Amygdala (tissue), 56 donors: ENCODE measurements at places on chromosomes 12 and 14.
A peak's percentile ranks its signal among the peaks of the same experiment; 100 is the strongest.

- no peak for DNase-seq
Measured at GRCh38 chr12:94427501-94428381, 31.9 kb downstream of the CEP83 start.

GRCh38 chr12:81083018-81083417 lies 5.1 kb downstream of the ACSS3 start:
- DNase-seq, result no peak

DNA sequence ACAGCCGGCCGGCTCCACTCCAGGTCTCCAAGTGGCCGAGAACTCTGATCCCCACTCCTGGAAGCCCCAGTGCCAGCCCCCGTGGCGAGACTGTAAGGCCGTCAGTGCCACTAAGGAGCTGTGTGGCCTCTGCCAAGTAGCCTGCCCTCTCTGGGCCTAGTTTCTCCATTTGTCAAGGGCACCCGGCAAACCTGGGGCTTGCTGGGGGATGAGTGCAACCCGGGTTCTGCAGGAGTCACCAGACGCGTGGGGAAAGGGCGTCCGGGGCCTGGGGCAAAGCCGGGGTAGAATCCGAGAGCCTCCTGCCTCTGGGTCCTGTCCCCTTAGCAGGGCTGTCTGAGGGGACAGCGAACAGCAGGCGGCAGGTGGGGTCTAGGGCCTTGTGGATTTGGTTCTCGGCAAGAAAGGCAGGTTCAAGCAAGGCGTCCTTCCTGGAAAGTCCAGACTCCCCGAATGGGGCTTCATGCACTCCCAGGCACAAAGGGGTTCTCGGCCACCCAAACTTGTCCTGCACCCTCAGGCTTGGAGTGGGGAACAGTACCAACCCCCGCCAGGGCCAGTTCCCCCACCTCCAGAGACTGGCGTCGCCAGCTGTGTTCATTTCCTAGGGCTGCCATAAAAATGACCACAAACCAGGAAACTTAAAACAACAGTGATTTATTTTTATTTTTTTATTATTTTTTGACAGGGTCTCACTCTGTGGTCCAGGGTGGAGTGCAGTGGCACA lies 56.0 kb downstream of the NCOR2 start:
- DNase-seq, result no peak

GRCh38 chr12:26471560-26471959 lies 276.2 kb downstream of the SSPN start:
- DNase-seq, result peak; percentile 66

DNA sequence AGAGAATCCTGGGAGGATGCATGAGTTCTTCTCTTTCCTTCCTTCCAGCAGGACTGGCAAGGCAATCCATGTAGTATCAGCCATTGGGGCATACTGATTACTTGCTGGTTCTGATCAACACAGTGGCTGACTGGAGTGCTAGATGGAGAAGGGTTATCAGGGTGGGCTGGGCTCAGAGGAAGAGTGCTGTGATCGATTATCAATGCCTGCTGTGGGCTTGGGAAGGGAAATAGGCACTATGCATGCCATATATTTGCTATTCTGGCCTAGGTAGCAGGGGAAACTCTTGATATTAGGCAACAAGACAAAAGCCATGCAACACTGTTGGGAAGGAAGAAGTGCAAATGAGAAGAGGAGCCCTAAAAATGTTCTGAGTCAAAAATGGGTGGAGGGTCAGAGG lies 45.8 kb downstream of the HRK start:
- no peak for DNase-seq

GRCh38 chr12:116759783-116760621 lies 21.9 kb downstream of the RNFT2 start:
- DNase-seq, result no peak

- no peak for DNase-seq
Measured at GRCh38 chr14:68880581-68881105, 87.8 kb upstream of the ZFP36L1 start.

- DNase-seq, result no peak
Measured at GRCh38 chr14:52063052-52063462, 5.8 kb downstream of the NID2 start.

DNA sequence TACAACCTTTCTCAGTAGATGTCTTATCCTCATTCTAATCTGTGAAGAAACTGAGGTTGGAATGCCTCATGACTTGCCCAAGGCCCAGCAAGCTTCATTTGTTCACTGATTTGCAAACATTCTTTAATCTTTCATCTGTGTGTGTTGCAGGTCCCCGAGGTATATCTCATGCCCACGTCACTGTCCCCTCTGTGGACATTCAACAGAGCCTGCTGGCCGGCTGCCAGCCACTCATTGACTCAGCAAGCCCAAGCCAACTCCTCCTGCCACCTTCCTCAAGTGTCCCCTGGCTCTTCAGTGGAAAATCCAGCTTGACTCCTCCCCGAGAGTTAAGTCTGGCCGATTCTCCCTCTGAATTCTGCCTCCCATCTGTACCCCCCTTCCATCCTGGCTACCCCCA lies 1.9 kb upstream of the DCAF4 start:
- no peak for DNase-seq

DNA sequence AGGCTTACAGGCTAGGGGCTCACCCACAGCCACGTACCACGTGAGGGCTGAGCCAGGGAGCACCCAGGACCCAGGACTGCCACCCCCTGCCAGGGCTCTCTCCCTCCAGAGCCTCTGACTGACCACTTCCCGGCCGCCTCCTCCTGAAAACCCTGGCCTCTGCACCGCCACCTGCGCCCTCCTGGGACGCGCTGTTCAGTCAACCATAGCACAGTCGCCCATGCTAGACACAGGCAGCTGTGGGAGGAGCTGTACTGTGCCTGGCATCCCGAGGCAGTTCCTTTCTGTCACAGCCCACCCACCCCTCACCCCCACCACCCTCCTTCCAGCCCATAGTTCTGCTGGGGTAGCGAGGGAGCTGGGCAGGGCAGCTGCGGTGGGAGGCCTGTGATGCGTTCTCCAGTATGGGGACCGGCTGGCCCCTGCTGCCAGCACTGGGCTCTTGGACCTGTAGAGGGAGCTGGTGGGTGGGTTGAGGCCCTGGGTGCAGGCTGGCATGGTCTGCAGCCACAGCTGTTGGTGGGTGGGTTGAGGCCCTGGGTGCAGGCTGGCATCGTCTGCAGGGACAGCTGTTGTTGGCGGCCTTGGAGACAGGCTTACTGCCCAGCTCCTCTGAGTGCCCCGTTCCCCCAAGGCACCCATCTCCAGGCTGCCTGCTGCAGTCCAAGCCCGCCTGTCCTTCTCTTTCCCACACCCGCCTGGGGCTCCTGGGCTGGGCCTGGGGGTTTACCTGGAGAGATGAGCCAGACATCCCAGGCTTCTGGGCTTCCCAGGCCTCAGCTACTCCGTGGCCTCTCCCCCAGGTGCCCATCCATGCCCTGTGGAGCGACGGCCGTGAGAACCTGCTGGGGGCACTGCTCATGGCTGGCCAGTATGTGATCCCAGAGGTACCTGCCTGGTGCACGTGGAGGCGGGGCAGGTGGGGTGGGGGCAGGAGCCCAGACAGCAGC lies 11.5 kb downstream of the ASPG start:
- DNase-seq, result no peak

DNA sequence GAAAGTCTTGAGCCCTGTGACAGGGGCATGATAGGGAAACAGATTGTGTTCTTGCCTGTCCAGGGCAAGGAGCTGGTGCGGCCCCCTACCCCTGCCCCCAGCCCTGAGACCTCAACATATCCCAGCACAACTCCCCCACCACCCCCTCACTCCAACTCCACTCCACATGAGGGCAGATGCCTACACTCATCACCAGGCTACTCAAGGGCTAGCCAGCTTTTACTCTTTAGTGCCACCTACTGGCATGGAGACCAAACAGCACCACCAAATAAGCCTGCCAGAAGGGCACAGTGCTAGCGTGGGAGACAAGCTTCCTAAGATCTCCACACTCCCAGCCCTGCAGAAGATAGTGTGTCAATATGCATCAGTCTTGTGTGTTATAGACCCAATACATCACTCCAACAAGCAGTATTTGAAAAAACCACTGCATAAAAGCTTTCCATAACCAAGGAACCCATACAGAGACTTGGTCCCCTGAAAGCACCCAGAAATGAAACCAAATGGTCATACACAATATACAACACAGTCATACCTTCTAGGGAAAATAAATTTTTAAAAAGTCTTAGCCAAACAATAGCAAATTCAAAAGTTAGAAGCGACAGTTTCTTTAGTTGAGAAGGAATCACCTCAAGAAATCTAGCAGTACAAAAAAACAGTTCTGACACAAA lies 154.4 kb downstream of the KCNK10 start:
- no peak for DNase-seq

GRCh38 chr14:73393375-73393774 lies 65.0 kb downstream of the NUMB start:
- no peak for DNase-seq

GRCh38 chr14:103714063-103714724 lies 1.1 kb downstream of the XRCC3 start:
- no peak for DNase-seq

GRCh38 chr12:57027011-57027804 lies 10.9 kb upstream of the TAC3 start:
- DNase-seq, result peak; percentile 10

- DNase-seq, result peak; percentile 87
Measured at GRCh38 chr14:73713803-73714655, at the start of gene PNMA1. Gene PNMA1 (minus strand): TSS chr14:73714384. CDS start chr14:73713639, 745 bp downstream.

- DNase-seq, result no peak
Measured at GRCh38 chr14:77791225-77791600, 8.7 kb upstream of the ADCK1 start.

GRCh38 chr12:131114271-131114670 lies 160.6 kb downstream of the ADGRD1 start:
- DNase-seq, result no peak

DNA sequence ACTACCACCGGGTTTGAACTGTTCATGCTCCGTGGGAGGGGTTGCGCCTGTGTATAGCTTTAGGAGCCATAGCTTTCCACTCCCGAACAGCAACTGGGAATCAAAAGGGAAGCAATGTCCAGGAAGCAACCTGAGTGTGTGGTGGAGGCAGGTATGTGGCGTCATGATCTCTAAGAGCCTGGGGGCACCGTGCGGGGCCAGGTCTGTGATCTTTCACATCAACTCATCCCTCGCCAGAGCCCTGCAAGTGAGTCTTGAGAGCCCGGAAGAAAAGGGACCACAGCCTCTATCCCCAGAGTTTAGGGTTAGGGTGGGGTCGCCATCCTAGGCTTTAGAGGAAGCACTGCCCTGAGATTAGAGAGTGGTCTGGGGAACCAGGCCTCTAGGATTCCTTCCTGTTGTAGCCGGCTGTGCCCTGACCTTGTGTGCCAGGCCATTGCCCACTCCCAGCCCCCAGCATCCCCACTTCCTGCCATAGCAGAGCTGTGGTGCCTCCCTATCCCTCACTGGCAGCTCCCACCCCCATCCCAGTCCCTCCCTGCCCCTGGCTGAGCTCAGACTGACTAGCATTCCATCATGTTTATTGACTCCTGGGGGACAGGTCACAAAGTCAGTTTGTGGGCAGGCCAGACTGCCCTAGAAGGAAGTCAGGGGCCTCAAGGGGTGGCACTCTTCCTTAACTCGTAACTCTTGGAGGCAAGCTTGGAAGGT lies 745 bp upstream of the ADCY4 start:
- no peak for DNase-seq

DNA sequence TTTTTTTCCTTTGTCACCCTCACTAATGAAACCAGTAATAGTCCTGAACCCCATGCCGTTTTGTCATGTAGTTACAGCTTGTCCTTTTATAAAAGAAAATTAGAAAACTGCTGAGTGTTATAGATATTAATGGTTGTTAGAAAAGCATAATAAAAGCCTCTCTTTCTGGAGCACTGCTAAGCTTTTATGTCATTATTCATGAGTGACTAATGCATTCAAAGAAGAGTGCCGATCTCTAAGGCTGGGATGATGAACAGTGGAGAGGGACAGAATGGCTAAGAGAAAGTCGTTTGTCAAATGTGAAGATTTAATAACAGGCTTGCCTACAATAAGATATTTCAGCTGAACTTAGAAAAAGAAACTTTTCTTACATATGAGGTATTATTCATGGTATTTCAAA lies 121.6 kb downstream of the MGAT4C start:
- DNase-seq, result no peak

DNA sequence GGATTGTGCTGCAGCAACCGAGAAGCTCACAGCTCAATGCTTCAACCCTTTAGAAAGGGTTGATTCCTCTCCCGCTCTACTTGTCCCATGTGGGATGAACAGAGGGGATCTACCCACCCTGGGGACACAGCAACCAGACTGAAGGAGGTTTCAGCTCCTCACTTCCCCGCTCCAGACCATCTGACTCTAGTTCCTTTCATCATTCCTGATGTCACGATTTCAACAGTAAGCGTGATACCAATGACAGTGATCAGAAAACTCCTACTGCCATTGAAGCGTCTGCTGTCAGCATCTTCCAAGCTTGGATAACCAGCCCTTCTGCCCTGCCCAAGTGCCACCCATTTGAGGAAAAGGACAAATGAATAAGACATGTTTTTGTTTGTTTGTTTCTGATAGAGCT lies 14.3 kb downstream of the SERPINA1 start:
- no peak for DNase-seq

DNA sequence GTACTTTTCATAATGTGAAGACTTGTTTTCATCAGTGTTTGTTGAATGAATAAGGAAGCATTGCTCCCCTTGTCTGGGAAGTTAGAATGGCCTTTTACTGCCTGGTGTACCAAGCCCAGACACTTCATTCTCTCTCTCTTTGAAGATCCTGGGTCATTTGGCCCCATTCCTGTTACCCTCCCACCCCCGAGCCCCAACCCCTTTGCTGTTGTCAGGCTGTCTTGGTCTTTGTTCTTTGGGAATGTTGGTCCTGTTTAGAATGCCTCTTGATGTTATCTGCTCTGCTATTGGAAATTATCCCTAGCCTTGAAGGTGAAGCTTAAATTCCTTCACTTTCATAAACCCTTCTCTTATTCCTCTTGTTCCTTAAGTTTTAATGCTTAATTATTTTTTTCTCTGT lies 13.8 kb downstream of the DERA start:
- no peak for DNase-seq

- no peak for DNase-seq
Measured at GRCh38 chr12:25423355-25424050, 129.6 kb downstream of the LMNTD1 start.

DNA sequence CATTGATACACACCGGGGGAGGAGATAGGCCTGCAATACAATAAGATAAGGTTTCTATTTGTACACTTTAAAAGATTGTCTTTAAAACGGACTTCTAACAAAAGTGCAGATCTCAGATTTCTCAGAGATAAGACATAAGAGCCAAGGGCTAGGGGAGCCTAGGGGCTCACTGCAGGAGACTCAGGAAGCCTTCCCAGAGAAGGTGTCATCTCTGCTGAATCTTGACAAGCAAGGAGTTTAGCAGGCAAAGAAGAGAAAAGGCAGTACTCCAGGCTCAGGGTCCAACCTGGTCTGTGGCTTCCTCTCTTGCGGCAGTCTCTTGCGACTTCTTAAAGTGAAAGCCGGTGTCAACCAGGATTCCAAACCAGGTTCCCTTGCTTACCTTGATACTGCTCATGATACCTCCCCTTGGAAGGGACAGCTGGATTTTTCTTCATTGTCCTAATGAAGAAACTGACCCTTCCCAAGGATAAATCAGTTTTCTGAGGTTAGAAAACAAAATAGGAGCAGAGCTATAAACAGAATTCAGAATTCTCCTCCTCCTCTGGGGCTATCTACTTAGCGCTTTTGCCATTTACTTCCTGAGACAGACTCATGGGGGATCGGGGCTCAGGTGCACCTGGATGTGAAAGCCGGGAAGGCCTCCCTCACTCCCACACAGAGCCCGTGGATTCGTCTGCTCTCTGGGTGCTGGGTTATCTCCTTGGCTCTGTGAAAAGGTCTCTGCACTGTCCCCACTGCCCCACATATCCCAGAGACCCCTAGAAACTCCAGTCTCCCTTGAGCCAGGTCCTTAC lies 1.7 kb upstream of the SCNN1A start:
- no peak for DNase-seq
